ENCODE measurements at places on chromosomes 3 and 15.

DNA sequence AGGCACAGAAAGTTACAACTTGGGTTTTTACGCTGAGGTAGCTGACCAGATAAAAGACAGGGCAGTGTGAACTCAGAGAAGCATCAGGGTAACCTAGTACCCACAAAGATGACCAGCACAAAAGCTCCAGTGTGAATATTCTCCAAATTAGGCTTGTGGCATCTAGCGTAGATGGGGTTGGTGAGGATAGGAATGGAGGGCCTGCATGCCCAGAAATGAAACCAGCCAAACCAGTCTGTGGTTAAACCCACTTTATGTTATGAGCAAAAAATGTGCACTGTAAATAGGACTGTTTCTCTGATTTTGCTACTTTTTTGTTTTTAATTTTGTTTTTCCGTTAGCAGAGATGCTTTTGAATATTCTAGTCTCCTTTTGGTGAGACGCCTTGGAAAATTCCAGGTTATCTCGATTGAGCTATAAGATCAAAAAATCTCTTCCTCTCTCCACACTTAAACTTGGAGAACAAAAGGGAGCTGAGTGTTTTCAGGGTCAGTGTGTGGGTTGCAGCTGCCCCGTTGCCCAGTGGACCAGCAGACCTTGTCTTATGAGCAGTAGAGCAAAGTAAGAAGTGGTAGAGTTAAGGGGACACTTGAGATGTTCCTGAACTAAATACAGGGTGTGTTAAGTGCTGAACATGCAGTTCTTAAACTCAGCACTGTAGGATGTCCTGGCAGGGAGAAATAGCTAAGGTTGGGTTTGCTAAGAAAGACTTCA lies 132.9 kb downstream of the C3orf38 start:
- DNase-seq, result no peak

GRCh38 chr15:98063315-98063714 lies 102.8 kb downstream of the ARRDC4 start:
- no peak for DNase-seq

- DNase-seq, result no peak
Observed at GRCh38 chr3:95442766-95443165, 1371.6 kb upstream of the EPHA6 start.

- DNase-seq, result no peak
Observed at GRCh38 chr15:39502082-39502447, 78.8 kb upstream of the THBS1 start.

GRCh38 chr3:18937574-18937973 lies 210.7 kb upstream of the KCNH8 start:
- DNase-seq, result no peak

DNA sequence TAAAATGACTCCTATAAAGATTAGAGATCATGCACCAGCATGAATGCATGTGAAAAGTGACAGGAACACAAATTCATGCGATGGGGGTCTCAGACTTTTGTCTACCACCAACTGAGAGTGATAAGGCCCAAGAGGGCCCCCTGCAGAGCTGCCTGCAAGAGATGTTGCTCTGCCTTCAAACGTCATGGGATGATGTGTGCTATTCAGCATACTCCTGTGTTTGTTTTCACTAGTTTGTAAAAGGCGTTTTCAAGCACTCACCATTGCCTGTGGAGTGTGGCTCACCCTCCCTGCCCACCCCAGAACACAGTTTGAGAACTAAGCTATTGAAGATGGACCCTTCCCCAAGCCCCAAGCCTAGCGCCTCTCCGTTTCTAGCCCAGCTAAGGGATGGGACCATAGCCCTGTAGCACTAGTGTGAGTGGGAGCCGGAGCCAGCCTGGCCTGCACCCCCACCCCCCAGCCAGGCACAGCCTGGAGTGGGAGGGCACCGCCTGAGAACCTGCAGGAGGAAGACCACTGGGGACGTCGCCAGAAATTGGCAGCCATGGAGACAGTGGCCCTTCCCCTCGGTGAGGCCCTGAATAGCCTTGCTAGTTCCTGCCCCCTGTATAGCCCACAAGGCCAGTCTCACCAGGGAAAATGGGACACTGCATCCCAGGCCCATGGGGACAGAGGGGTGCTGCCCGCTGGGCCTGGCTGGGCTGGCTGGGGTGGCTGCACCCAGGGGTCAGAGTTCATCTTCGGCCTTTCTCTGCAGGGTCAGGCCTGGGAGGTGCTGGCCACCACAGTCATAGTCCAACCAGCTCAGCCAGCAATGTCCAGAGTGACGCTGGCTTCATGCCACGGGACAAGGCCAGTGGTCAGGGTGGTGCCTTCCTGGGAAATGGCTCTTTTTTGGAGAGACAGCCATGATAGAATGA lies 22.6 kb upstream of the KLF13 start:
- no peak for DNase-seq

DNA sequence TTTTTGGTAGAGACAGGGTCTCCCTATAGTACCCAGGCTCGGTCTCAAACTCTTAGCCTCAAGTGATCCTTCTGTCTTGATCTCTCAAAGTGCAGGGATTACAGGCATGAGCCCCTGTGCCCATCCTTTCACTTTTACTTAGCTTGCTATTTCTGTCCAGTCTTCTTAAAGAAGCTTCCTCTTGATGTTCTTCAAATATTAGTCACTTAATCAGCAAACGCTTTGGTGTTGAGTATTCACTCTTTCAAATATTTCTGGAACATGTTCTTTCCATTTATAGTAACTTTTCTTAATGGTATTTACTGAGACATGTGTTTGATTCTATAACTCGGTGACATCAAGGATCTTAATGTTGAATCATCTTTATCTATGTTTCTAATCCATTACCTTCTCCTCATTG lies 122.1 kb downstream of the CNTN6 start:
- DNase-seq, result no peak

GRCh38 chr3:111848778-111849177 lies 10.3 kb upstream of the PHLDB2 start:
- no peak for DNase-seq

DNA sequence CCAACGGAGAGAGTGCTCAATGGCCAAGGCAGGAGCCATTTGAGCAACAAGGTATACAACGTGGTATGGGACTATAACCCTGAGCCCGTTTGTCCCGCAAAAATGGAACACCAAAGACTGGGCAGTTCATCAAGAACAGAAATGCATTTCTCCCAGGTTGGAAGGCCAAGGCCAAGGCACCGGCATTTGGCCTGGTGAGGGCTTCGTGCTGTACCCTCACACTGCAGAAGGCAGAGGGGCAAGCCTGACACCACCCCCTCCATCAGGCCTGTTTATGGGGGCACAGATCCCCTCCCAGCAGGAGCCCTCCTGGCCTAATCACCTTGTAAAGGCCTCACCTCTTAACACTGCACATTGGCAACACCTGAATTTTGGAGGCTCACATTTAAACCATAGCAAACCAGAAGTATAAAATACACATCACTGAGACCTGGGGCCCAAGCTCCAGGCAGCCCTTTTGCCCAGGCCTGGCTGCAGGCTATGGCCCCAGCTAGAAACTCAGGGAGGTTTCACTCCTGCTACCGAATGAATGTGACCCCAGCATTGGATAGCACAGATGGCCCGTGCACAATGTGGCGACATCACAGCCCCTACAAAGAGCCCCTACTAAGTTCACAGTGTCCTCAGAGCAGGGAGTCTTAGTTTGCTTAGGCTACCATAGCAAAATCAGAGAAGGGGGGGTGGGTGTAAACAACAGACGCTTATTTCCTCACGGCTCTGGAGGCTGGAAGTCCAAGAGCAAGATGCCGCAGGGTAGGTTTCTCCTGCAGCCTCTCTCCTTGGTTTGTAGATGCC lies 47.1 kb downstream of the KLF15 start:
- no peak for DNase-seq

- no peak for DNase-seq
Observed at GRCh38 chr3:5035113-5035512, 55.9 kb downstream of the BHLHE40 start.

Data from caudate nucleus (tissue), 63 donors.